ENCODE measurements at places on chromosomes 3 and 15.

DNA sequence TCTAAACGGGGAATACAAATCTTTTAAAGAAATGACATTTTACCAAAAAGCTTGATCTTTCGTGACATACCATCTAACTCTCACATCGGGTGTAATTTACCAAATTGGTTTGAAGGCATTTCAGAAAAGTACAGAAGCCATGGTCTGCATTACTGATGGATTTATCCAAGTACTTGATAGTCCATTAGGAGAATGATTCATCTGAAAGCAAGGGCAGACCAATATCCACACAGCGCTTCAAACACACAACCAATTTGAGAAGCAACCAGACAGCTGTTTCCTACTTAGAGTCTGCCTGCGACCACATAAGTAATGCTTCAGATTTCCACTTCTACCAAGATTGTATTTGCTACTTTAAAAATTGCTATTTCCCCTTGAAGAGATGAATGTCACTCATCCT lies 697.6 kb upstream of the ALCAM start:
- no peaks in the 10 kb centered on the region for H3K4me1 ChIP-seq
- no peak overlapping the region for H3K27ac ChIP-seq
- no peaks in the 10 kb centered on the region for H3K27me3 ChIP-seq
- no peaks in the 10 kb centered on the region for H3K36me3 ChIP-seq
- H3K4me3 ChIP-seq, result no peak overlapping the region
- no peak for DNase-seq

DNA sequence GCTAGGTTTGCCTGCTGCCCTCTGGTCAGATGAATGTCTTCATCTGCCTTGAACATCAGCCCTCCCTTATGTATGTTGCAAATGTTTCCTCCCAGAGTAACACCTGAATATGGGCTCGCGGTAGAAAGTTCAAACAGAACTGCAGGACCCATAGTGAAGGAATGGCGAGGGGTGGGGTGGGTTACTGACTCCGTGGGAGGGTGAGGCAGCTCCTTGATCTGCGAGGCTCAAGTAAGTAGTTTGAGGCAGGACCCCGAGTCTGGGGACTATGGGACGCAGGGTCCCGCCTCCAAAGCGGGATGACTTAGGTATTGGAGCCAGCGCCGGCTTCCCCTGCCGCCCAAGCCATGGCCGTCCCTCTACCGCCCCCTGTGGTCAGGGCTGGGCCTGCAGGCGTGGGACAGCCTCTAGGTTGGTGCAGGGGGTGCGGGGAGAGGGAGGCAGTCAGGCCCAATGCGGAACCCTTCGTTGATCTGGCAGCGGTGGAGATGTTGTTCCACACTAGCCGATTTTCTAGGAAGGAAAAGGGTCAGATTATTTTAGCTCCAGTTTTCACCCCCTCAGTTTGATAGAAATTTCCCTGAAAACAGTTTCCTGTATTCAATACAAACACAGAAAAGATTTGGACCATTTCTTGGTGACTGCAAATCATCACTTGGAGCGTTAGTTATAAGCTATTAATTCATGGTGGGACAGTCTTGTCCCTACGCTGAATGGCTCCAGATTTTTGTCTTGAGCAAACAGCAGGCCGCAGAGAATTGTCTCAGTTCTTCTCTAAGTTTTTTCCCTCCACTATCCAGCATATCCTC lies 72.3 kb downstream of the CORO2B start:
- no peak overlapping the region for H3K4me3 ChIP-seq
- no peaks in the 10 kb centered on the region for H3K36me3 ChIP-seq
- no peak overlapping the region for H3K27ac ChIP-seq
- H3K4me1 ChIP-seq, result peaks cover under 1% of the 10 kb centered on the region
- H3K27me3 ChIP-seq, result no peaks in the 10 kb centered on the region
- no peak for DNase-seq

DNA sequence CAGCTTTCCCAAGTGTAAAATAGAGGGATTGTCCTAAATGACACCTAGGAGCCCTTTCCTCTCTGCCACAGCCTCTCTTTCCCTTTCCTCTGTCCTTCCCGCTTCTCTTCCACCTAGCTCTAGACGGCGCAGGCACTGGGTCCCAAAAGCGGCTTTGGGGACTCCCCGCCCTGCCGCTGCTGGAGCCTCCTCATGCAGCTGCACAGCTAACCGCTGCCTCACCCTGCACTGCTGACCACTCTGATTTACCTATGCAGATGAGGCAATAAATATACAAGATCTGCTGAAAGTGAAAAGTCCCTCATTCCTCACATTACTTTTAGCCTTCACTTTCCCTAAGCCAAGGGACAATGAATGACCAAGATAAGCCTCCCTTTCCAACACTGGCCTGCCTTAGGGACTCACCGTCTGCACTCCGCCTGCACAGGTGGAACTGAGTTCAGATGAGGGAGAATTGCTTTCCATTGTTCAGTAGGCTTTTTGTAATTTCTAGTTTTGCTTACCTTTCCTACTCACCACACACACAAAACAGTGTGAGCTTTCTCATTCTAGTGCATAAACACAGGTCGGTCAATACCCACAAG lies 197.5 kb upstream of the BCL6 start:
- no peaks in the 10 kb centered on the region for H3K4me1 ChIP-seq
- H3K27ac ChIP-seq, result no peak overlapping the region
- no peaks in the 10 kb centered on the region for H3K27me3 ChIP-seq
- no peak overlapping the region for H3K4me3 ChIP-seq
- H3K36me3 ChIP-seq, result no peaks in the 10 kb centered on the region

DNA sequence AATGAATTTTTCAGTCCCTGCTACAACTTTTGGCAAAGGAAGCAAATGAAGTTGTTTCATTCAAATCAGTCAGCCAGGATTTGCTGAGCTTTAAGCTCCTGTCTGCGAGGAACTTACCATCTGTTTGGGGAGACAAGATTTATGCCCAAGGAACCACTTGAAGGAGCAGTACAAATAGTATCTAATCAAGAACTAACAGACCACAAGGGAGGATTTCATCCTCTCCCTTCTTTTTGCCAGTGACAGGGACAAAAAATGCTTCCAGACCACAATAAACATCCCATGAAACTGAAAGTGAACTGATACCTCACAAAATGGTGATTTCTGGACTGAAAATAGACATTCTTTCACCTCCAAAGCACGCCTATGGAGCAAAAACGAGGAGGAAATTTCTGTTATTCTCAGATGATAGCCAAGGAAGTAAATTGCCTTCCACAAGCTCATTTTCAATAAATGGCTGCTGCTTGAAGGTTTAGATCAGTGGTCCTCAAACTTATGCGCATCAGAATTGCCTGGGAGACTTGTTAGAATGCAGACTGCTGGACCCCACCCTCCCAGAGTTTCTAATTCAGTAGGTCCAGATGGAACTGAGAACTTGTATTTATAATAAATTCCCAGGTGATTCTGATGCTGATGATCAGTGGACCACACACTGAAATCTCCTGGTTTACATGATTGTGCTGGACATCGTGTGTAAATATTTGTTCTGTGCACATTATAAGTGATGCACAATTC lies 202.4 kb upstream of the GADL1 start:
- no peak for DNase-seq
- H3K4me1 ChIP-seq, result no peaks in the 10 kb centered on the region
- no peaks in the 10 kb centered on the region for H3K36me3 ChIP-seq
- no peak overlapping the region for H3K27ac ChIP-seq
- no peak overlapping the region for H3K4me3 ChIP-seq

- no peak overlapping the region for H3K27ac ChIP-seq
- no peaks in the 10 kb centered on the region for H3K27me3 ChIP-seq
- no peak for DNase-seq
- no peaks in the 10 kb centered on the region for H3K36me3 ChIP-seq
- H3K4me1 ChIP-seq, result no peaks in the 10 kb centered on the region
Measured at GRCh38 chr3:164940745-164941144, 137.6 kb downstream of the SI start.

GRCh38 chr15:74258456-74259291 lies 22.5 kb downstream of the CCDC33 start:
- H3K36me3 ChIP-seq, result no peaks in the 10 kb centered on the region
- peaks cover 4% of the 10 kb centered on the region for H3K4me1 ChIP-seq
- no peaks in the 10 kb centered on the region for H3K27me3 ChIP-seq
- no peak for DNase-seq
- no peak overlapping the region for H3K4me3 ChIP-seq

GRCh38 chr3:128590948-128591347 lies 59.7 kb downstream of the RPN1 start:
- no peaks in the 10 kb centered on the region for H3K4me1 ChIP-seq
- H3K27me3 ChIP-seq, result no peaks in the 10 kb centered on the region
- H3K4me3 ChIP-seq, result no peak overlapping the region
- H3K36me3 ChIP-seq, result no peaks in the 10 kb centered on the region
- H3K27ac ChIP-seq, result no peak overlapping the region

DNA sequence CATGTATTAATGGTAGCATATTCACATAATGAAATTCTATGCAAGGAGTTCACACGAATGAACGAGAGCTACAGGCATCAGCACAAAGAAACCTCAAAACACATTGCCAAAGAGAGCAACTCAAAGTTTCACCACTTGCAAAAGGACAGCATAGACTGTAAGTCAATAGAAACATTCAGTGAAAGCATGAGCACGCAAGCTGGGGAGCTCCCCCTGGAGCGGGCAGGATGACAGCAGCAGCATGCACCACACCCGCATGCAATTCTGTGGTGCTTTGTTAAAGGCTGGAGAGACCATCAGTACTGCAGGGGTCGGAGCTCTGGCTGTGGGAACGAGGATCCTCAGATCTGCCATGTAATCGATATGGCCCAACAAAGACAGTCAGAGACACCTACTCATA lies 18.7 kb downstream of the OCA2 start:
- no peak overlapping the region for H3K27ac ChIP-seq
- no peaks in the 10 kb centered on the region for H3K27me3 ChIP-seq
- DNase-seq, result no peak
- no peaks in the 10 kb centered on the region for H3K4me1 ChIP-seq
- no peak overlapping the region for H3K4me3 ChIP-seq
